Memory B cell (primary cell): ENCODE measurements at places on chromosomes 1 and 21.

DNA sequence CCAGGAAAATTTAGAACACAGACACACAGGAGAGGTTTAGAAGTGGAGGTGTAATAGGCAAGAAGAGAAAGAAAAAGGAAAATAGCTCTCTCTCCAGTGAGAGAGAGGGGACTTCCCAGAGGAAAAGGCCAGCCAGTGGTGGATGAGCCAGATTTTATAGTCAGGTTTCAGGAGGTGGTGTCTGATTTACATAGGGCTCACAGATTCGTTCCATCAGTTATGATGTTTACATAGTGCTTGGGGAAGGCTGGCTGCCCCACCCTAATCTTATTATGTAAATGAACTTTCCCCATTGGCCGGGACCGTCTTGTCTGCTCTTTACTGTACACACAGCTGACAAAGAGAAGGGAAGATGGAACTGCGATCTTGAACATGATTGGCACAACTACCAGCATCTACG, 797.3 kb downstream of the PLA2G4A start:
- no peaks in the 10 kb centered on the region for H3K27me3 ChIP-seq
- H3K4me1 ChIP-seq: no peaks in the 10 kb centered on the region
- DNase-seq: no peak
- H3K27ac ChIP-seq: no peak overlapping the region

- H3K4me3 ChIP-seq: no peak overlapping the region
- H3K27ac ChIP-seq: no peak overlapping the region
- no peaks in the 10 kb centered on the region for H3K27me3 ChIP-seq
- DNase-seq: no peak
- no peaks in the 10 kb centered on the region for H3K36me3 ChIP-seq
Observed at GRCh38 chr1:215113776-215114153, 31.2 kb downstream of the KCNK2 start.

GRCh38 chr1:67652800-67653199, 32.2 kb upstream of the GADD45A start:
- H3K4me1 ChIP-seq: no peaks in the 10 kb centered on the region
- peaks cover under 1% of the 10 kb centered on the region for H3K27me3 ChIP-seq
- H3K27ac ChIP-seq: no peak overlapping the region
- no peaks in the 10 kb centered on the region for H3K36me3 ChIP-seq
- no peak for DNase-seq
- H3K4me3 ChIP-seq: no peak overlapping the region

GRCh38 chr1:208278638-208279037, 34.5 kb upstream of the PLXNA2 start:
- DNase-seq: no peak
- H3K36me3 ChIP-seq: no peaks in the 10 kb centered on the region
- H3K4me1 ChIP-seq: no peaks in the 10 kb centered on the region
- no peak overlapping the region for H3K4me3 ChIP-seq
- no peak overlapping the region for H3K27ac ChIP-seq

DNA sequence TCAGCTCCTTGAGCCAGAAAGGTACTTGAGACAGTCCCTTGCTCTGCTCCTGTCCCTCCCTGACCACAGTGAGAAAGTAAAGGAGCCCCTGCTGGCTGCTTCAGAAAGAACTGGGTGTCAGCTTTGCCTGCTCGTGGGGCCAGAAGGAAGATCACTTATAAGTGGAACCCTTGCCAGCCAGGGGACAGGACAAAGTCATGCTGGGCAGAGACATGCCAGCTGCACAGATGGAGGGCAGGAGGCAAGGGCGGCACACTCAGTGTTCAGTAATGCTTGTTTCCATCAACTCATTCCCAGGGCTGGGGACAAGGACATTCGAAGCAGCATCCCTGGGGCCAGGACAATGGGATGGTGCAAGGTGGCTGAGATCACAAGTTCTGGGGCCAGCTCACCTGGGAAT, 41.8 kb downstream of the NTPCR start:
- no peak for DNase-seq
- no peak overlapping the region for H3K27ac ChIP-seq
- H3K4me1 ChIP-seq: no peaks in the 10 kb centered on the region
- peaks cover 52% of the 10 kb centered on the region for H3K36me3 ChIP-seq

DNA sequence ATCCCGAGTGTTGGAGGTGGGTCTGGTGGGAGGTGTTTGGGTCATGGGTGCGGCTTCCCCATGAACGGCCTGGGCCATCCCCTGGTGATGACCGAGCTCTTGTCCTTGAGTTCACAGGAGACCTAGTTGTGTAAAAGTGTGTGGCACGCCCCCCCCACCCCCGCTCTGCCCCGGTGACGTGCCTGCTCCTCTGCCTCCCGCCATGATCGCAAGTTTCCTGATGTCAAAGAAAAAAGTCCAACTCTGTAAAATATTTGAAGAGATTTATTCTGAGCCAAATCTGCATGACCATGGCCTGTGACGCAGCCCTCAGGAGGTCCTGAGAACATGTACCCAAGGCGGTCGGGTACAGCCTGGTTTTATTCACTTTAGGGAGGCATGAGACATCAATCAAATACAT, 125.1 kb upstream of the COL6A1 start:
- no peak for DNase-seq
- H3K4me3 ChIP-seq: no peak overlapping the region
- no peaks in the 10 kb centered on the region for H3K36me3 ChIP-seq
- peaks cover 3% of the 10 kb centered on the region for H3K27me3 ChIP-seq
- no peak overlapping the region for H3K27ac ChIP-seq
- H3K4me1 ChIP-seq: peaks cover 2% of the 10 kb centered on the region

DNA sequence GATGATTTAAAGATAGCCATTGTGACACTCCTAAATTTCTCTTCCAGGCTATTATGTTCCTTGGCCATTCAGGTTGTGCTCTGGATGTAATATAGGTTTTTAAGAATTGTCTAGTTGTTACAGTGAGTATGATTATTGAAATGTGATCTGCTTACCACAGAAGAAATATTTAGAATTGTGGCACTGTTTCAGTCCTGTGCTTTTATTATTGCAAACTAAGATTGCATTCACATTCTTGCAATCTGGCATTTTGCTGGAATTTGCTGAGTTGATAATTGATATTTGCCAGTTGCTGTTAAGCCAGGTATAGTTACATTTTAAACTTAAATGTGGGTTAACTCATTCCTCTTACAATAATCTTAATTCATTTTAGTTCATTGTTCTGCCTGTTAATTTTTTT, 22.3 kb downstream of the EXO1 start:
- H3K4me1 ChIP-seq: no peaks in the 10 kb centered on the region
- DNase-seq: no peak
- H3K27ac ChIP-seq: no peak overlapping the region
- H3K4me3 ChIP-seq: no peak overlapping the region
- H3K27me3 ChIP-seq: no peaks in the 10 kb centered on the region
- no peaks in the 10 kb centered on the region for H3K36me3 ChIP-seq

GRCh38 chr1:228862542-228863505, 127.5 kb downstream of the RHOU start:
- DNase-seq: no peak
- no peak overlapping the region for H3K4me3 ChIP-seq
- no peaks in the 10 kb centered on the region for H3K4me1 ChIP-seq

GRCh38 chr1:2103901-2104590, 53.8 kb downstream of the PRKCZ start:
- no peak overlapping the region for H3K27ac ChIP-seq
- H3K4me3 ChIP-seq: no peak overlapping the region
- no peak for DNase-seq
- no peaks in the 10 kb centered on the region for H3K27me3 ChIP-seq

DNA sequence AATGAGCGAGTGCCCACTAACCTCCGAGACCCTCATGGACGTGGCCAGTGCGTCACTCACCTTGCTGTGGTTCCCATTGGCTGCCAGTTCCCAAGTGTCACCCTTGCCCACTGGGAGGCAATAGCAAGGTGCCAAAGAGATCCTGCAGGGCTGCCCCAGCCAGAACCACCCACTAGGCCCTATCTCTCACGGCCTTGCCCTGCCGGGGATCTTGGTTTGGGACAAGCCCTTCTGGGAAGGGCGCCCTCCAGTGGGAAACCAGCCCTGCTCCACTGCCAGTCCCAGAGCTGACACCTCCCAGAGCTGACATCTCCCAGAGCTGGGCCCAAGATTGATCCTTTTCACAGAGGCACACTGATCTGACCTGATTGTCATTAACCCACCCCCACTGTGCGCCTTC, 2.1 kb upstream of the SELENON start:
- H3K4me3 ChIP-seq: no peak overlapping the region
- no peaks in the 10 kb centered on the region for H3K27me3 ChIP-seq
- no peak for DNase-seq

GRCh38 chr1:21205416-21205815, 28.7 kb upstream of the EIF4G3 start:
- H3K4me3 ChIP-seq: no peak overlapping the region
- H3K4me1 ChIP-seq: no peaks in the 10 kb centered on the region
- no peak overlapping the region for H3K27ac ChIP-seq
